ENCODE measurements at places on chromosomes 7 and 10.

GRCh38 chr10:14926722-14927416, 27.0 kb downstream of the DCLRE1C start:
- DNase-seq, result no peak

DNA sequence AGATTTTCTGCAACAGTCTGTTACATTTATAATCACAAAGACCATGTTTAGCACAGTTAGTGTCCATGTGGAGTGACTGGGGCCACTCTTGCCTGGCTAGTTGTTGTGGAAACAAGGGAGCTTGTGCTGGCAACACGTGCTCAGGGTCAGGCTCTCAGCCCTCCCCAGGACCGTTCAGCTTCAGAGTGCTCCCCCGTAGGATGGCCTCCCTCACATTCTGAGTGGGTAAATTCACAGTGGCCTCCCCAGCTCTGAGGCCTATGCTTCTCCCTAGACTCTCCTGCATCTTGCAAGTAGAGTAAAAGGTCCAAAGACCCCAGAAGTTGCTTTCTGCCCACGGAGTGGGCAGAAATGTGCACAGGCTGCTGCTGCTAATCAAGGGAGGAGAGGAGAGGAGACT, 122.3 kb downstream of the ADCY1 start:
- no peak for DNase-seq

DNA sequence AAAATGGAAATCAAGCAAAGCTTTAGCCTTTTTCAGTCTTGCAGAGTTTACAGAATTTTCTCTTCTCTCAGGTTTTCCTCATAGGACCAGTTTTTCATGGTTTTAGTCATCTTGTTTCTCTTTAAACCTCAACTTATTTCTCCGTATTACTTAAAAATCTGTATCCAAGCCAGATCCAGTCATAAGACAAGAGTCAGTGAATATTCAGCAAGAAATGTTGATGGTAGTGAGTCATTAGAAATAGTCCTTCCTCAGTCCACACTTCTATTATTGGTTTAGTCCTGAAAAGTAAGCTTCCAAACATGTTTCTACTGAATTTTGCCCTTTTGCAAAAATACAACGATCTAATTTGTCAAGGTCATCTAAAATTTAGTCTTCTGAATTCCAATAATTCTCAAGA, 107.0 kb downstream of the VIM start:
- peak; percentile 72 for DNase-seq

- no peak for DNase-seq
Observed at GRCh38 chr7:158828133-158829020, 932 bp downstream of the ESYT2 start.

DNA sequence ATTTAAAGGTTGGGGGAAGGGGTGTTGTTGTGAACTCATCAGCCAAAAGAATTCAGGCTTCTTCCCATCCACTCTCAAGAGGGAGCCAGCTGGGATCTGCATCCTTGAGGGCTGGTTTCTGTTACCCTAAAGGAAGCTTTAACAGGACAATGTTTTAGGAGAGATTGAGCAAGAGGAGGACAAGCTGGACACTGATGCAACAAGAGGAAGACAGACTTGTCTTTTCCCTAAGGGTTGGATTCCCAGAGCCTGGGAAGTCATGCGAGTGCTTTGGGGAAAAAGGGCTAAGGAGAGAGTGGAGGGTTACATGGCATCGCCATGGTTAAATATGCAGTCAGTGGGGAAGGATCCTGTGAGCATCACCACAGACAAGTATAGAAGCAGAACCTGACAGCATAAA, 47.6 kb upstream of the PDE1C start:
- no peak for DNase-seq

DNA sequence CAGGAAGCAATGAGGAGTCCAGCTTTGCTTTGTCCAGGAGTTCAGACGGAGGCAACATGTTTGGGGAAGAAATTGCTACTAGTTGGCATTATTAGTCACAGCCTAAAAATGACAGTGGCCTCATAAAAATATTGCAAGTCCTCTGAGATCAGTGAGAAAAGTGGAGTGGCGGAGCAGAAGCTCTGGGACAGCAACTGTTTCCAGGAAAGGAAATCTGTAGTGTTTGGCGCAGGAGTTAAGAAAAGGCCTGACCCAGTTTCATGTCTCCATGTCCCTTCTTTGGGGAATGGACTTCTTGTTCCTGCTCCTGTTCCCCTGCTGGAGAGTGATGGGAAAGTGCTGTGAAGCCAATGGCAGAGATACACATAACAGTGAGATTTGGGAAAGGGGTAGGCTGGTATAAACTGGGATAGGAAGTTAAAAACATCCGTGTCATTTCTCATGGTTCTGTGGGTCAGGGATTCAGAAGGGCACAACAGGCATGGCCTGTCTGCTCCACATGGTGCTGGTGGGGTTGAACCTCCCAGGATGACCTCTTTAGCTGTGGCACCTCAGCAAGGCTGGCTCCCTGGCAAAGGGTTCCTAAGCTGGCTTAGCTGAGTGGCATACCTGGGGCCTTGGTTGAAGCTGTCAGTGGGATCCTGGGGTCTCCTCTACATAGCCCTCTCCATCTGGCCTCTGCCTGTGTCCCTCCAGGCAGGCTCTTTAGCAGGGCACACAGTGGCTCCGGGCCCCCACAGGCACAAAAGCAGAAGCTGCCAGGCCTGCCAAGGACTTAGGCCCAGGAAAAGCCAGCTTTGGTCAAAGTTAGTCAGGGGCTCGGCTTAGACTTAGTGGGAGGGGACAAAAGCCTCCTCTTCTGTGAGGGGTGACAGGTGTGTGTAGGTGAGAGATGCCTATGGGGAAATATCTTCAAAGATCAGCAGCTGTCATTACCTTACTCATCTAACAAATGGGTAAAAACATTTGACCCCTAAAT, 77.7 kb downstream of the WDFY4 start:
- no peak for DNase-seq

DNA sequence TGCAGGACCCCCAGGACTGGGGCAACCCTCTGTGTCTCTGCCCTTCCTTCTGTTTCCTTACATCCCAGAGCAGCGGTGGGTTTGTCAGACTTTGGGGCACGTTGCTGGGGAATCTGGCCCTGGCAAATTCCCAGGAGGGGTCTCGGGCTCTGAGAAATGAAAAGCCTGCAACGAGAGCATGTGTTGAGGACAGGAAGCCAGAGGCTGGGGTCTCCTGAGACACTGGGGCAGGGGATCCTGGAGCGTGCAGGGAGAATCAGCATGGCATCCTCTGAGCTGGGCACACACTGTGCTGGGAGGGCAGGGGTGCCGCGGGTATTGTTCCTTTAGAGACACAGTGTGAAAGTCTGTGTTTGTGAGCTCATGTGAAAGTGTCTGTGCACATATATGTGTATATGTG, 279.9 kb upstream of the PPP2R2D start:
- no peak for DNase-seq

GRCh38 chr7:73623798-73624668, at the start of gene MLXIPL:
Gene MLXIPL (minus strand): TSS chr7:73624522. CDS start chr7:73624492, 30 bp downstream.
- peak; percentile 29 for DNase-seq

- peak; percentile 11 for DNase-seq
Observed at GRCh38 chr10:17847585-17848296, 38.6 kb downstream of the MRC1 start.

- no peak for DNase-seq
Observed at GRCh38 chr7:134873253-134873652, 93.8 kb downstream of the CALD1 start.

- no peak for DNase-seq
Observed at GRCh38 chr10:5915451-5915850, 25.4 kb downstream of the FBH1 start.

GRCh38 chr7:143299346-143299745, 11.2 kb downstream of the CASP2 start:
- DNase-seq, result peak; percentile 36

DNA sequence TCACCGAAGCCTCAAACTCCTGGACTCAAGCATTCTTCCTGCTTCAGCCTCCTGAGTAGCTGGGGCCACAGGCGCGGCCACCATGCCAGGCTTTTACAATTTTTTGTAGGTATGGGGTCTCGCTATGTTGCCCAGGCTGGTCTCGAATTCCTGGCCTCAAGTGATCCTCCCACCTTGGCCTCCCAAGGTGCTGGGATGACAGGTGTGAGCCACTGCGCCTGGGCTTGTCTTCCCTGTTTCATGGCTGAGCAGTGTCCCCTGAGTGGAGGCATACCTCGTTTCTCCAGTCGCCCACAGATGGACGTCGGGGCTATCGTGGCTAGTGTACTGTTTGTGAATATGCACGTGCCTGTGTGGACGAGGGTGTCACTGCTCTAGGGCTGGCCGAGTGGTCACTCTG, 11.3 kb downstream of the INPP5A start:
- DNase-seq, result no peak

DNA sequence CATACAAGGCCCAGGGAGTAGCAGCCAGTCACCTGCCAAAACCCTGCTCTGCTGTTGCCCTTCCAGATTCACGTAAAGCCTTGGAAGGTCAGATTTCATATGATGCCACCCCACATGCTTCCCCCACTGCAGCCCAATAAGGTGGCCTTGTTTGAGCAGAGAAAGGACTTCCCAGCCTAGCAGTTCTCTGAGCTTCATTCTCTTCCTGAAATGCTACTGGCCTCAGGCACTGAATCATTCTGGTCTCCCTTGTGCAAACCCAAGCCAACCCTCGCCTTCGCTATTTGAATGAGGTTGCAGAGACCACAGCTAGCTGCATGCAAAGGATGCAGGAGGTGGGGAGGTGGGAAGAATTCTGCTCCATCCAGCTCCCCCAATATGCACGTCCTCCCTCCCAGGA, 60.3 kb upstream of the PLXNA4 start:
- no peak for DNase-seq

DNA sequence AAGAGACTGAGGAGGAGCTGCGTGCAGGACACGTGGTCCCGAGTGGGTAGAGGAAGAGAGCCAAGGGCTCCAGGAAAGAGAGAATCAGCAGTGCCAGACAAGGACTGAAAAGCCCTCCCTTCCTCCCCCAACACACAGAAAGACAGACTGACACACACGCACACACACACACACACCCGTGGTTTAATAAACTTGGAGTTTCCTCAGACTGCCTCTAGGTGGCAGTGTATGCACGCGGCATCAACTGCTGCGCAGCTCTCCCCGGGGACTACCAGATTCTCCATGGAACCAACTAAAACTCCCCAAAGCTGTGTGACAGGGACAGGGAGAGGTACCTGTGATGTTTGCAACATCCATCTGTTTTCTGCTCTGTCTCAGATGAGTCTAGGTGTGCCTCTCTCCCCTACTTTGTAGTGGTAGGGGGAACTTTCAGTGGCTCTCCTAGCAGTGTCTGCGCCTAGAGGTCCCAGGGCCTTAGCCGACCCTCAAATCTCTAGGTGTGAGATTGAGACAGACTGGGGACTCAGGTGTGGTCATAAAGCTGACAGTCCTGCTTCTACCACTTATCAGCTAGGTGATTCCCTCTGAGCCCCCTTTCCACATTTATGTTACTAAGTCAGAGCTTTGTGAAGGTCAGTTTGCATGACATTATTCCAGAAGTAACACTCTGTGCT, 9.3 kb upstream of the TSPAN14 start:
- DNase-seq, result peak; percentile 55

GRCh38 chr10:99057936-99058690, 177.5 kb downstream of the HPSE2 start:
- DNase-seq, result no peak

DNA sequence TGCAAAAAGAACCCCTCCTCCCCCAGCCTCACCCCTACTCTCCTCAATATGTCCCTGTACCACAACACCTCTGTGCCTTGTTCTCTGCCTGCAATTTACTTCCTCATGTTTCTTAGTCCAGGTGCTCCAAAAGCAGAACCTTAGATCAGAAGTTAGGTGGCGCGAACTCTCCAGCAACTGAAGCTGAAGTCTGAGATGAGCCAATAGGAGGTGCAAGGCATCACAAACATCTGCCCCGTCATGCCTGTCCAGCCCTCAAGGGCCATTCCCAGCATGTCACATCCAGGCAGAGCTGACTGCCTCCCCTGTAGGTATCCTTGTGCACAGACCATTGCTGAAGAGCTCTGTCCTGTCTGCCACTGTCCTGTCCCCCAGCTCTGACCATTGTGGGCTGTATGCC, 508.8 kb downstream of the GRID1 start:
- DNase-seq, result no peak

- no peak for DNase-seq
Observed at GRCh38 chr10:103986360-103986759, 19.4 kb downstream of the SLK start.

- no peak for DNase-seq
Observed at GRCh38 chr7:155882596-155882995, 70.3 kb upstream of the SHH start.

- no peak for DNase-seq
Observed at GRCh38 chr7:124310934-124311390, 278.1 kb upstream of the TMEM229A start.

DNA sequence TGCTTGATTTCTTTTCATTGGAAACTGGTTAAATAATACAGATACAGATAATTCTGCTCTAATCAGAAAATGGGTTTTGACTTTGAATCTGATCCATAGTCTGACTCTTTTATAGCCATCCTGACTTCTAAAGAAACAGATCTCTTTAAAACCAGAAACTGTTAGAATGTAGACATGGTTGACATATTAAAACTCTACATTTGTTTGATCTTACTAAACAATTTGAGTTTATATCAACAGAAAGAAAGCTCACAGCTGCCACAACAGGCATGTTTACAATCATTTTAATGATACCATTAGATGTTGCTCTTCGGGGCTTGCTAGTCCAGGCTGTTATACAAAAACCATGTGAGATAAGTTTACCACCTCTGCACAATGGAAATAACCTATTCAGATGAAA, 193.0 kb upstream of the SEMA3A start:
- DNase-seq, result no peak

GRCh38 chr7:81883801-81884393, 114.0 kb upstream of the HGF start:
- DNase-seq, result no peak

DNA sequence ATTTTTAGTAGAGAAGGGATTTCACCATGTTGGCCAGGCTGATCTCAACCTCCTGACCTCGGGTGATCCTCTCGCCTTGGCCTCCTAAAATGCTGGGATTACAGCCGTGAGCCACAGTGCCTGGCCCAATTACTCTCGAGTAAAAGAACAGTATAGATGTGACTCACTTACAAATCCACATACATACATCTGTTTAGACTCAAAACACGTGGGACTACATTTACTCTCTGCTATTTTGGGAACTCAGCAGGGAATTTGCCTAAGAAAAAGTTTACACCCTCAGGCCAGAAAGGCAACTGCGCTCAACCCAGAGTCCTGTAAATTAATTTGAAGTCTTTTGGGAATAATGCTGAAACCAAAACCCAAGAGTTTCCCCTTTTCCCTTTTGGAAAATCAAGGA, 289.7 kb downstream of the KLF6 start:
- no peak for DNase-seq

DNA sequence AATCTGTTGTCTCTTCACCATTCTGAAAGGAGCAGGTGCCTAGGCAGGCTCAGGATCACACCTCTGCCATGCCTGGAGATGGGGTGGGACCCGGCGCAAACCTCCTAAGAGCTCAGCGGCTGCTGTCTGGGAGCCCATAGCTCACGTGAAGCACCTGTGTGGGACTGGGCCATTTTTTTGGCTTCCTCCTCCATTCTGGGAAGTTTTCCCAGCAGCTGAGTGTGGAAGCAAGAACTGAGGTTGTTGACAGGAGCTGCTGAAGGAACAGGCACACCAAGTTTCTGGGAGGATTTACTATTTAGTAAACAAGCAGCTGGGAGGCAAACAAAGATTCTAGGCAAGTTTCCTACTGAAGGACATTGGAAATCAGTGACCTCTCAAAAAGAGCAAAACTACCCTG, 77.3 kb downstream of the FAM13C start:
- no peak for DNase-seq
